ENCODE measurements at places on chromosomes 6 and 20.

DNA sequence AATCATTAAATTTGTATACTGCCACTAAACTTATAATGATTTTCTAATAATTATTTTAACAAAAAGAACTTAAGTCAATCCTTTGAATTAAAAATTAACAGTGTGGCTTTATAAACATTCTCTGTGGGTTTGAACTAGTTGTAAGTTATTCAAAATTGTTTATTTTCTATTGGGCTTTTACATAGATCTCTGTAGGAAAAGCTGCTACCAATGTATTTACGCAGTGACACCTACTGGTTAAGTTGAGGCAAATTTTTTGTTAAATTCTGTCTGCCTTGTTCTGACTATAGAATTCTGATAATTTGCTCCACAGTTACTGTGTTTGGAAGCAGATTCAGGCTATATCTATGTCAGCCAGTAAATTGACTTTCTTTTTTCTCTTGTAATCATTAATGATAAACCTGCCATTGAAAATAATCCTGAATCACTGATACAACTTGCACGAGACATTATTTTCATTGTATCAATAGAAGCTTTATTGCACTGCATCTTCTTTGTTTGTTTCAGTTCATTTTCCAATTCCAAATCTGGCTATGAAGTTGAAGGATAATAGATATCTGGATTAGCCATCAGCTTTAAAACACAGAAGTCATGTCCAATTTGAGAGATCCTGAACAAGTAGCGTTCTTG, 66.0 kb upstream of the UTRN start:
- DNase-seq: no peak

DNA sequence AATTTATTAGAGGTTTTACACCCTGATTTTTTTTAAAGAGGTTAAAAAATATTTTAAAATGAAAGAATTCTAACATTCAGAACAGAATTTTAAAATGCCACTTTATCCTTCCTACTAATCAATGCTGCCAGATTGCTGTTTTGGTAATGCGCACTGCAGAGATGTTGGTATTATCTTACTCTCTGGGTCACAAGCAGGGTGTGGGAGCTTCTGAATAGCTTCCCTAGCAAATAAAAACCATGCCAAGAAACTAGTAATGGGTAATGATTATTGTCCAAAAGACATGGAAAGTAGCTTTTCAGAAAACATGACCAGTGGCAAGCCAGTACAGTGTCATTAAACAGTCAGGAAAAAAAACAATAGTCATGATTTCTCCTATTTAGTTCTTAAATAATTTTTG, 205.4 kb downstream of the TPBG start:
- DNase-seq: no peak

- DNase-seq: no peak
These were observed 20.4 kb downstream of the TRERF1 start for GRCh38 chr6:42431356-42431755.

- DNase-seq: no peak
These were observed 2.0 kb downstream of the MMP9 start for GRCh38 chr20:46010491-46011391.

GRCh38 chr6:111710439-111710838, 104.8 kb upstream of the TRAF3IP2 start:
- no peak for DNase-seq

- DNase-seq: no peak
These were observed 81.6 kb downstream of the MRPL14 start for GRCh38 chr6:44045672-44046015.

- DNase-seq: no peak
These were observed 171.2 kb upstream of the BMP5 start for GRCh38 chr6:56046576-56046975.

DNA sequence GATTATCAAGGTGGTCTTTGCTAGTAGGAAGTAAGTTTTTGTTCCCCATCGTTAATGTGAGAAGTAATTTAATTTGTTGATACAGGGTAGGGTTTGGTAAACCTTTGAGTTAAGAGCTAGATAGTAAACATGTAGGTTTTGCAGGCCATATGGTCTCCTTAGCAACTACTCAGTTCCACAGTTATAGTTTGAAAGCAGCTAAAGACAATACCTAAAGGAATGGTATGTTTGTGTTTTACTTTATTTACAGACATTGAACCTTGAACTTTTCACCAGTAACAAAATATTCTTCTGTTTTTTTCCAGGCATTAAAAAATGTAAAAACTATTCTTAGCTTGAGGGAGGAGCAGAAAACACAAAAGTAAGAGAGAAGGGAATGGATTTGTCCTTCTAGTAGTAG, 1.7 kb downstream of the CAP2 start:
- DNase-seq: no peak

DNA sequence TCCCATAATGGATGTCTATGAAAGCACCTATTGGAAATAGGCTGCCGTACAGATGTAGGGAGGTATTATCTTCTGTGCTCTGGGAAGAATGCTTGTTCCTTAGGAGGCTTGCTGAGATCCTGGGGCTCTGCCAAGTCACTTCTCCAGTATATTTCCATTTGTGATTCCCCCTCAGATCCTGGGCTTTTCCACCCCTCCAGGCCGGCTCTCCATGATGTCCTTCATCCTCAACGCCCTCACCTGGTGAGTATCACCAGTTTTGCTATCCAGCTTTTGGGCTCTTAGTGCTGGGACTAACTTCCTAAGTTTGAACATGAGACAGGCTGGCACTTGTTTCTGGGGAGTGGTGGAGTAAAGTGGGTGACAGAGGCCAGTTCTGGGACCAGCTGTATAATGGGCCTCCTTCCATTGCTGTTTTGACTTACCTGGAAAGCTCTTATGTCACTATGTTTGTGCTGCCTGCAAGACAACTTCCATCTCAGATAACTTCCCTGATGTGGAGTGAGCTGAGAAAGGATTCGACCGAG, 2.6 kb downstream of the SYS1 start:
- DNase-seq: no peak

DNA sequence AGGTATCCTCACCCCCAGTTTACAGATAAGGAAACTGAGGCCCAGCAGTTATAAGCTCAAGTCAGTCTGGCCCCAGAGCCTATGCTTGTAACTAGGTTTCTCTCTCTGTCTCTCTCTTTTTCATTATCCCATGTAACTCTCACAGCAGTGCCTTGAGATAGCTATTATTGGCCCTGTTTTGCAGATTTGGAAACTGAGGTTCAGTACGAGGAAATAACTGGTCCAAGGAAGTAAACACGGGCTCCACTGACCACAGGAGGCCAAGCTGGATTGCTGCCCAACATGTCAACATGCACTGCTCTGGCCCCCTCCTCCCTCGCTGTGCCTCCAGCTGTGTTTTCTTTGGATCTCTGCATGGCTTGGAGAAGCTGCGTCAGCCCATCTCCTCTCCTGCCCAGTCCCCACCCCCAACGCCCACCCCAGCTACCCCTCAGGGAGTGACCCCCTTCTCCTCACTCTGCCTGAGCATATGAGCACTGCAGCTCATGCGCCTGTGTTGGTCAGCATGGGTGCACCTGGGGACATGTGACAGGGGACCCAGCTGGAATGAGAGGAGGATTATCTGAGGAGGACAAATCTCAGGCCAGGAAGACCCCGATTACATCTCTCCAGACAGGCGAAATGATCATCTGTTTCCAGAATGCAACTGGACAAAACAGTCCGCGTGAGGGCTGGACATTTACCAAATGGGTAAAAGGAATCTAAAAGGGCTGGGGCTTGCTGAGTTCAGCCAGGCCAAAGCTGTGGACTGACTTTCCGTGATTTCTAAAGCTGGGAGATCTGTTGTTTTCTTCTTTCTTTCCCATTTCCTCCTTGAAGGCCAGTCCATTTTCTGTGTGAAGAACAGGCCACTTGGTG, 7.8 kb upstream of the PLTP start:
- DNase-seq: no peak

Data from stimulated activated CD4-positive, alpha-beta T cell treated with anti-CD3 and anti-CD28 coated beads, Interleukin-1b, Interleukin-23, amount 100 ng/mL, for 1 hour (primary cell).